ENCODE measurements at places on chromosomes 16 and 17.

GRCh38 chr17:55735731-55736405 is 13.2 kb upstream of the TMEM100 start:
- DNase-seq: no peak

- no peak for DNase-seq
These were observed 7.9 kb downstream of the KDM6B start for GRCh38 chr17:7841915-7842379.

DNA sequence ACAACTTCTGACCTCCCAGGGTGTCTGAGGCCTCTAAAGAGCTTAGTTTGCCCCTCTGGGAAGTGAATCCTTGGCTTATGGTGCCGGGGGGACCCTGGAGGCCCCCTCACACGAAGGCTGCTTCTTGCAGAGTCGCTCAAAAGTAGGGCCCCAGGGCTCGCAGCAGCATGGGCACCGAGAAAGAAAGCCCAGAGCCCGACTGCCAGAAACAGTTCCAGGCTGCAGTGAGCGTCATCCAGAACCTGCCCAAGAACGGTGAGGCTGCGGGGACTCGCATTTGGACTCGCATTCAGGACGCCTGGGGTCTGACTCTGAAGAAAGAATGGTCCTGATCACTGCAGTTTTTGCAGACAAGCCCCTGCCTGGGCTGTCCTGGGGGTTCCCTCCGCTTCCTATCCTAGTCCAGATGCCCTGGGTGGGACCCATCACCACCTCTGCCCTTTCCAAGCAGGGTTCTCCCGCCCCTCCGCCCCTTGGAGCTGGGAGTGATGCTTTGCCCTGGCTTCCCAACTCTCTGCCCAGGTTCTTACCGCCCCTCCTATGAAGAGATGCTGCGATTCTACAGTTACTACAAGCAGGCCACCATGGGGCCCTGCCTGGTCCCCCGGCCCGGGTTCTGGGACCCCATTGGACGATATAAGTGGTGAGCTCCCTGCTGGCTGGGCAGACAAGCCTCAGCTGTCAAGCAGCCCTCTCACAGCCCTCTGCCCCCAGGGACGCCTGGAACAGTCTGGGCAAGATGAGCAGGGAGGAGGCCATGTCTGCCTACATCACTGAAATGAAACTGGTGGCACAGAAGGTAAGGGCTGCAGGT is 698 bp downstream of the ACBD4 start:
- DNase-seq: no peak

GRCh38 chr17:4082136-4082924 is 60.5 kb downstream of the ZZEF1 start:
- DNase-seq: no peak

DNA sequence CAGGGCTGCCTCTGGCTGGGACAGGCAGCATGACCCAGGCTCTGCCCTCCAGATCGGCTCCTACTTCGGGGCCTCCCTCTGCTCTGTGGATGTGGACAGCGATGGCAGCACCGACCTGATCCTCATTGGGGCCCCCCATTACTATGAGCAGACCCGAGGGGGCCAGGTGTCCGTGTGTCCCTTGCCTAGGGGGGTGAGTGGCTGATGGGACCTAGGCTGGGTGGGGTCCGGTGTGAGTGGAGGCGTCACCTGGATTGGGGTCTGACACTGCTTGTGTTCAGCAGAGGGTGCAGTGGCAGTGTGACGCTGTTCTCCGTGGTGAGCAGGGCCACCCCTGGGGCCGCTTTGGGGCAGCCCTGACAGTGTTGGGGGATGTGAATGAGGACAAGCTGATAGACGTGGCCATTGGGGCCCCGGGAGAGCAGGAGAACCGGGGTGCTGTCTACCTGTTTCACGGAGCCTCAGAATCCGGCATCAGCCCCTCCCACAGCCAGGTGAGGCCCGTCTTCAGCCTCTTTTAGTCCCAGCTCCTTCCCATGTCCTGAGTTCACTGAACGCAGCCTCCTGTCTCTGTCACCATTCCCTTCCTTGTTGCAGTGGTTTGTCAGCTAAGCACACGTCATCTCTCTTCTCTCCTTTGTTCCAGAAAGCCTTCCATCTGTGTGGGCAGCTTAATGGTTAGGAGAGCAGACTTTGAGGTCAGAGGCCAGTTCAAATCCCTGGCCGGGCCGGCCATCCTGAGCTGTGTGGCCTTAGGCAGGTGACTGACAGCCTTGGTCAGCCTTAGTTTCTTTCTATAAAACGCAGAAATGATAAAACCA is 16.9 kb downstream of the COX6A2 start:
- no peak for DNase-seq

GRCh38 chr16:59878479-59878878 is 1144.4 kb upstream of the GOT2 start:
- no peak for DNase-seq

GRCh38 chr17:45575126-45575885 is 84.8 kb upstream of the PLEKHM1 start:
- DNase-seq: no peak

DNA sequence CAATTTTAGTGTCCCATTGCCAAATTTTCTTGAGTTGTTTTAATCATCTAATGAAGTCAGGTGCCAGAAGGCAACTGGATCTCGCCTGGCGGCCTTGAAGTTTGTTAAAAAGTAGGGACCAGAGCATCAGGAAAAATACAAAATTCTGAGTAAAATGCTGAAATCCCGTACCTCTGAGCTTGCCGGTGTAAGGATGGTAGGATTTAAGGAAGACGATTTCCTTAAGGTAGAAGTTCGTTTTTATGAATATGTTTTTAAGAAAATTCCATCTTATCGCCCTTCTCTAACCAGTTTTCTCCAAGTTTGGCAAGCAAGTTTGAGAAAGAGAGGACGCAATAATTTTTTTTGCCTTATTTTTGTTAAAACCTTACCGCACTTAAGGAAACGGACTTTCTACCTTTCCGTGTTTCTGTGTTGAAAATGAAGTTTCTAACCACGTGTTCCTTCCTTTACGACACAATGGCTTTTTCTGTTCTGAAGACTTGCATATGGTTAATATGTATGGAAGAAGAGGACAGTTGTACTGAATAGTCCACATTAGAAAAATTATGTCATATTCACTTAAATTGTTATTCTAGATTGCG is 748 bp downstream of the ATF7IP2 start:
- no peak for DNase-seq

DNA sequence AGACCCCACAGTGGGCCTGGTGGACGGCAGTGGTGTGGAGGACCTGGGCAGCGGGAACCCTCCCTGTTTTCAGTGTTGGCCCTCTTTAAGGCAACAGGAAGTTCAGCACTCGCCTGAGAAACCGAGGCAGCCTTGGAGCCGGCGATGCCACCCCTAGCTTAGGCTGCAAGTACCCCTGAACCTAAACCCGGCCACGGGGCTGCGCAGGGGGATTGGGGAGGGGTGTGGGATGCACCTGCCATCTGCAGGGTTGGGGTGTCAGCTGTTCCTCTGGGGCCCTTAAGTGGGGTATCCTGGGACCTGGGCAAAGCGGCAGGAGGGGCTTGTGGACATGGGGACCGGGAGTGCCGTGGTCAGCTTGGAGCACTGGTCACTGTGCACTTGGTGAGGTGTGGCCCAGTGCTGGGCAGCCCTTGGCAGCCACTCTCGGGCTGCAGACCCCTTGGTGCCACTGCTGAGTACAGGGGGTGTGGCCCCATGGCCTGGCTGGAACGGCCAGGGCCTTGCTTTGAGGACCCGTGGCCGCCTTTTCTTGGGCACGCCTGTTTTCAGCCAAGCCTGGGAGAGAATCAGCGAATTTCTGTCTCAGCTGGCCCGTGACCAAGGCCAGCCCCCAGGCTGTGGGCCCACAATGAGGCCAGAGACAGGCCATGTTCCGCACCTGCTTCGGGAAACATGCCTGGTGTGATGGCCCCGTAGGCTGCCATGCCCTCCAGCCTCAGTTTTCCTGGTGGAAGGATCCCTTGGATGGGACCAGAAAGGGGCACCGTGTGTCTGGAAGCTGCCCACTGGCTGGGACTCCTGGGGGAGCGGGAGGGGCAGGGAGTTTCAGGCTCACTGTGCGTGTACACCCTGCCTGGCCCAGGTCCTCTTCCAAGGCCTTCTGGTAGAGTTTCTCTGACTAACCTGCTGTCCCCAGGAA is 4.1 kb upstream of the SLC25A10 start:
- no peak for DNase-seq

- DNase-seq: no peak
These were observed 641.0 kb upstream of the EEF2KMT start for GRCh38 chr16:5738586-5738985.

GRCh38 chr17:65449495-65449894 is 112.0 kb downstream of the AXIN2 start:
- DNase-seq: no peak

DNA sequence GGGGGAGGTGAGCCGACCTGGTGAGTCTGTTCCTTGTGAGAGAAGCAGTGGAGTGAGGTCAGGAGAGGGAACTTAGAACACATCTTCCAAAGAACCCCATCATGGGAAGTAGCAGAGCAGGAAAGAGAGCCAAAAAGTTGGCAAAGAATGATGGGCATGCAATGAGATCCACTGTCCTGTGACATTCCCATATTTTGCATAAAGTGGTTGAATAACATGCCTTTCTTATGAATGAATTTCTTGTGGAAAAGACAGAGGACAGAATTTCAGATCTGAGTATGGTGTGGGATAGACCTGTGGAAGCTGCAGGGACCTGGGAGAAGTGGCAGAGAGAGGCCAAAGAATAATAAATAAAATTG is 41.3 kb downstream of the TMEM100 start:
- DNase-seq: no peak

GRCh38 chr16:27253526-27253930 is 15.0 kb downstream of the NSMCE1 start:
- DNase-seq: no peak

DNA sequence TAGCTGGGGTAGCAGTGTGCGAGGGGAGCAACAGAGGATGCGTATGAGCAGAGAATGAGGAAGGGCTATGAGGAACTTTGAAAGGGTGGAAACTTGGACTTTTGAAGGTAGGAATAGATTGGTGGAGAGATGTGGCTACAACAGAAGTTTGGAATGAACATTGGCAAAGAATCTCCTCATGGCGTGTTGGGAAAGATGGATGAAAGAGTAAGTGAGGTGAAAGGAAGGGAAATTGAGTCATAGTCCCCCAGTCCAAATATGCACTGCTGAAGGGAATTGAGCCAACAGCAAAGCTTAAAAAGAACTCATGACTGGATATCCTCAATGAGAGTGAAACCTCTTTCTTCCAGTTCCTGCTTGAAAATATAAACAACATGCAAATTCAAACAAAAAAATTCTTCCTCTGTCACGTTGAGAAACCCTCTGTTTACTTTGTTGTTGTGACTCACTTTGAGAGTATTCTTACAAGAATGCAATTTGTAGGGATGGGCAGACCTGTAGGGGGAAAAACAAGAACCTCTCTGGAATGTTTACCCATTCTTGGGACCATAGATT is 313.2 kb upstream of the KCNJ16 start:
- no peak for DNase-seq

GRCh38 chr16:89155184-89155679 is 16.3 kb upstream of the CDH15 start:
- DNase-seq: no peak

GRCh38 chr17:63740464-63741142 is 996 bp downstream of the STRADA start:
- no peak for DNase-seq

DNA sequence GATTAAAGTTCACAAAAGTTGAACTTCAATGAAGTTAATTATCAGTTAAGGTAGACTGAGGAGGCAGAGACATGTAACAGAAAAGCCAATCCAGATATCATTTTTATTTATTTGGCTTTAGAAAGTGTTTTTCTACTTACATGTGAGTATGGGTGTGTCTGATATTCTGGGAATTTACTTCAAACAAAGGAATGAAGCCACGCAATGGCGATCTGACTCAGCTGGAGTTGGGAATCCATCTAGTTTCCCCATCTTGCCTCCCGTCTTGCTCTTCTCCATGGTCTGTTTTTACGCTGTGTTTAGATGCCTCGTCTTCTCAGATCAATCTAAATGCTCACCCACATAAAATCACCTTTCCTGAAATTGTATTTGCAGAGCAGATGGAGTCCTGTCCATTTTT is 1.7 kb upstream of the KCNJ16 start:
- no peak for DNase-seq

DNA sequence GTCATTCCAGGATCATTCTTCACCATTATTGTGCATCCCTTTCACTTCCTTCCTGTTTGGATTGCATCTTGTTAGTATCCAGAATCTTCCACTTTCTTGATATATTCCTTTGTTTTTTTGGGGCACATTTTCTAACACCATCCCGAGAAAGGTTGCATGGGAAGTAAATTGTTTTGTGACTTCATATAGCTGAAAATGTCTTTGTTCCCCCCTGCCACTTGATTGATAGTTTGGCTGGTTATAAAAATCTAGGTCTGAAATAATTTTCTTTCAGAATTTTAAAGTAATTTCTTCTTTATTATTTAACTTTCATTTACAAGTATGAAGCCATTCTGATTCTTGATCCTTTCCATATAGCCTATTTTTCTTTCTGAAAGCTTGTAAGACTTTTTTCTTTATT is 32.7 kb downstream of the GAN start:
- no peak for DNase-seq

DNA sequence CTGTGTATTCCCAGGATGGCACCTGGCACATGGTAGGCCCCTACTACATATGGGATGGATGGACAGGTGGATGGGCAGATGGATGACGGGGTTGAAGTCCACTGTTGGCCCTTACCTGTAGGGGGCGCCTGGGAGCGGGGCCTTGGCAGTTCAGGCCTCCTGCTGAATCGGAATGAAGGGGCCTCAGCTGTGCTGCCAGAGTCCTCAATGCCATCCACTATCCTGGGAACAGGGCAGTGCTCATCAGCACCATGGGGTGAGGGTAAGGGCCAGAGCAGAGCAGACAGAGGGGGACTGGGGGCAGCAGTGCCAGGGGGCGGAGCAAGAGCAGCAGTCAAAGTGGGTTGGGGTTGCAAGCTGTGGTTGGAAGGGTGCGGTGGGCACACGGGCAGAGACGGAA is 8.3 kb upstream of the RAB5C start:
- no peak for DNase-seq

GRCh38 chr17:8365143-8365542 is 11.4 kb downstream of the KRABD2 start:
- no peak for DNase-seq

- no peak for DNase-seq
These were observed 411.7 kb downstream of the UTP18 start for GRCh38 chr17:51672065-51672464.

DNA sequence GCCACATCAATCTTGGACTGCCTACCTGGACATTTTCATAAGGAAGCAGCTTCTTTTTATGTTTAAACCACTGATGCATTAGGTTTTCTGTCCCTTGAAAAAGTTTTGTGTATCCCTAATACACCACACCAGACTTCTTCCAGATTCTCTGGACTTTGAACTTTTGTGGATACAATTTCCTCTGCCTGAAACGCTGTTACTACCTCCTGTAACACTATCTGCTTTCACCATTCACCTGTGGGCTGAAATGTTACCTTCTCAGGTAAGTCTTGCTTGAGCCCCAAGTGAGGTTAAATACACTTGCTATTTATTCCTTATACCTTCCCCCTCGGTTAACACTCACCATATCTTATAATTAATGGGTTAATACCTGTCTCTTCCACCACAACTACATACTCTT is 2.7 kb downstream of the ZZEF1 start:
- no peak for DNase-seq

GRCh38 chr17:82107341-82107860 is 9.4 kb upstream of the FASN start:
- no peak for DNase-seq

All from cortex of kidney (tissue), 1 donor.